Dorsolateral prefrontal cortex (tissue), 122 donors: ENCODE measurements at places on chromosomes 3 and 15.

- DNase-seq: no peak
Observed at GRCh38 chr15:37112171-37112570, 11.8 kb upstream of the MEIS2 start.

DNA sequence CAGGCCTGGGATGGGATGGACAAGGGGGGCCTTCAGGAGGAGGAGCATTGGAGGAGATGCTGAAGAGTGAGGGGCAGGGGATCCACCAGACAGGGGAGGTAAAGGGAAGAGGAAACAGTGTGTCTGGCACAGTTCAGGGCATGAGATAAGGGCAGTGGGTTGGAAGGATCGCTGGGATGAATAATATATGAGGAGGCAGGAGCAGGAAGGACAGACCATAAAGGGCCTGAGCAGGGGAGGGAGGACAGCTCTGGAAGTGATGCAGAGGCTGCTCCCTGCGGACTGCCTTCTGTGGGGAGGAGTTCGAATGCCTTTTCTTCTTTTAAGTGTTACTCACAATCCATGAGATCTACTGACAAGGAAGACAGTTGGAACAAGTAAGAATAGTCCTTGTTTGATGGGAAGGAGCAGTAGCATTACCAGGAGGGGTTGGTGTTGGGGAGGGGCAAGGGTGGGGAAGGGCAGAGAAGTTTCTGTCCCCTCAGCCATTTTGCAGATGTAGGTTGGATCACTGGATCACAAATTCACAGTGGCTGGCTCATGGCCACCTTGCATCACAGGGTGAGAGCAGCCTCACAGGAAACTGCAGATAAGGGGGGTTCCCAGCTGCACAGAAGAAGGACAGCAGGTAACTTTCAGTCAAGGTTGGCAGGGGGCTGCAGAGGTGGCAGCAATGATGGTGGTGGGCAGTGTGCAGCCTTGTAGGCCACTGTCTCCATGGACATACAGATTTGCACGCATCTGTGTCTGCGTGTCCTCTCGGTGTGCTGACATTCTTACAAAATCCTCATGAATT, 91.9 kb upstream of the SNRPN start:
- no peak for DNase-seq

- DNase-seq: no peak
Observed at GRCh38 chr15:61750271-61751084, 309.8 kb downstream of the VPS13C start.

DNA sequence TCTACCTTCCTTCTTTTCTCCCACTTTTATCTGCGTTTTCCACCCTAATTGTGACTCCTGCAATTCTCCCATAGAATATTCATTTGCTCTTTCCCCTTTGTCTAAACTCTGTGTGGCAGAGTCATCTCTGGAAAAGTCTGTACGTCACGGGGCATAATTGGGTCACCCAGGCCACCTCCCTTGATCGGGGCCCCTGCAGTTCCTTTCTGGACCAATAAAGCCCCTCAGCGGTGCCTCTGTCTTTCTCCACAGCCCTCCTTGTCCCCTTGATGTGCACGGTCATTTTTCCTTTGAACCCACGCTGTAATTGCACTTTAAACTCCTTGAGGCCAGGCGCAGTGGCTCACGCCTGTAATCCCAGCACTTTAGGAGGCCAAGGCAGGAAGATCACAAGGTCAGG, 10.7 kb downstream of the UPK1B start:
- DNase-seq: no peak

GRCh38 chr3:184593928-184594303, 32.3 kb downstream of the EPHB3 start:
- no peak for DNase-seq

- DNase-seq: no peak
Observed at GRCh38 chr3:127784283-127784682, 38.0 kb downstream of the MGLL start.

DNA sequence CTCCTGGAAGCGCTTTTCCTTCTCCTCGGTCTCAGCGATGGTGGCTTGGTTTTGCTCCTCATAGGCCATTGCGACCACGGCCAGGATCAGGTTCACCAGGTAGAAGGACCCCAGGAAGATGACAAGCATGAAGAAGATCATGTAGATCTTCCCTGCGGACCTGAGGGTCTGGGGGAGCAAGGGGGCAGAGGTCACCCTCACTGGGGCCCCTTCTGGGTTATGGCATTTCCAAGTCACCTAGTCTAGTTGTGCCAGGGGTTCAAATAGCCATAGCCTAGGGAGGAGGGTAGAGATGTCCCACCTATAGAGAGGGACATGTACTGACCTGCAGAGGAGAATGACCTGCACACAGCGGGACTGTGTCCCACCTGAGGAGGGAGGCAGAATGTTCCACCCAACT, 43.5 kb downstream of the SCN5A start:
- no peak for DNase-seq

DNA sequence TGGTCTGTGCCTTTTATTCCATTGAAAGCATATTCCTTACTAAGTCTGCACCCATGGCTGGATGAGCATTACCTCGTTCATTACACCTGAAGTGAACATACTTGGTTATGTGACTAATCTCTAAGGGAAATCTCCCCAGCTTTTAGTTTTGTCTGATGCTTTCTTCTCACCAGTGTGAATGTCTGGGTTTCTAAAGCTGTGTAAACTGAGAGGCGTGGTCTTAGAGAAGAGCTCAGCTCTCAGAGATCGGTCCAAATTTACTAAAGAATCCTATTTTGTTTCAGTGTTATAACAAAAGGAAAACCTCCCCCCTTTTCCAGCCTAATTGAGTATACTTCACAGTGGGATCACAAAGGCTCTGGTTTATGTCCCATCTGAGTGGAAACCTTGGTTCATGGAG, 352.3 kb downstream of the PTPRG start:
- no peak for DNase-seq

GRCh38 chr15:74302821-74303359, 64.6 kb downstream of the CYP11A1 start:
- DNase-seq: no peak

DNA sequence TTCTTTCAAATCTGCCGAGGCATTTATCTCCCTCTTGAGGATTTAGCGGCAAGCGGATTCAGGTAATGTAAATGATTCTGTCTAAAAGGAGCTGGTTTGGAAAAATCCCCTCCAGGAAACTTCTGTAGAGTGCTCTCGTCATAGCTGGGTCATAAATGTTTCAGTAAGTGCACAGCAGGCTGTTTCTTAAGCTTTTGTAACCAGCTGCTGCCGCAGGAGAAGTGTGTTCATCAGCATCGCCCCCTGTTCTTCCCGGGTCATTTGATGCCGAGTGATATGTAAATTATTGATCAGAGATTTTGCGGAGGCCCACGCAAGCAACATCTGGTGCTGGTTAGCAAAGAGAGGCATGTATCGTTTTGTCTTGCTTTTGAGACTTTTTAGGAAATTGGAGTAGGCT, 53.1 kb downstream of the DNASE1L3 start:
- DNase-seq: no peak

DNA sequence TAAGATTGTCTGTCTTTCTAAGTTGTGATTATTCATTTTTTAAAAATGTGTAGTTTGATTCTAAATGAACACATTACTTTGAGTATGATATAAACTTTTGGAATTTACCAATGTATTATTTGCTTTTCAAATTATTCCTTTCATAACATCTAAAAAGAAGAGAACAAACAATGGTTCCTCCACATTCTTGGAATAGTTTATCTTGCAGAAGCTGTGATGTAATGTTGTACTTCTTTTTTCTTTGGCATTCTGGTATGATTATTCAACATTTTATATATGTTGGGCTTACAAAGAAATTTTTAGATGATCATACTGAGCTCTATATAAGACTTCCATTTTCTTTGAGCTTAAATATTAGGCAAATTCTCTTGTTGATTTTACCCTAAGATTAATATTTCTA, 419.2 kb downstream of the DIPK2A start:
- no peak for DNase-seq

DNA sequence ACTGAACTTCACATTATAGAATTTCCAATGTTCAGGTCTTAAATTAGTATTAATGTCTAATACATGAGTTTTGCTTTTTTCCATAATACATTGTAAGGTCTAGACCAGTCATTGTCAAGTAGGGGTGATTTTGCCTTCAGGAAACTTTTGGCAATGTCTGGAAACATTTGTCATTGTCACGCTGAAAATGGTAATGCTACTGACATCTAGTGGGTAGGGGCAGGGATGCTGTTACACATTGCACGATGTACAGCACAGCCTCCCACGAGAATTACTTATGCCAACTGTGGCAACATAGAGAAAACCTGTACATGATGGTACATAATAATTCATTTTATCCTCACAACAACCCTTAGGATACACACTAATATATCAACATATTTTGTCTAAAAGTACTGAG, 384.1 kb downstream of the CADM2 start:
- no peak for DNase-seq

DNA sequence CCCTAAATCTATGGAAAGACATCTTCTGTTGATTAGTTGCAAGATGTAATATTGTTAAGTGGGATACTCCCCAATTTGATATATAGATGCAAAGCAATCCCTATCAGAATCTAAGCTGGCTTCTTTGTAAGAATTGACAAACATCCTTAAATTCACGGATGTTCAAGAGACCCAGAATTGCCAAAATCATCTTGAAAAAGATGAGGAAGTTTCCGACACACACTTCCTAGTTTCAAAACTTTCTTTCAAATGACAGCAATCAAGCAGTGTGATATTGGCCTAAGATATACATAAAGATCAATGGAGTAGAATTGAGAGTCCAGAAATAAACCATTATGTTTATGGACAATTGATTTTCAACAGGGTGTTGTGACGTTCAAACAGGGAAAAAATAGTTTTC, 383.6 kb downstream of the LPP start:
- no peak for DNase-seq

DNA sequence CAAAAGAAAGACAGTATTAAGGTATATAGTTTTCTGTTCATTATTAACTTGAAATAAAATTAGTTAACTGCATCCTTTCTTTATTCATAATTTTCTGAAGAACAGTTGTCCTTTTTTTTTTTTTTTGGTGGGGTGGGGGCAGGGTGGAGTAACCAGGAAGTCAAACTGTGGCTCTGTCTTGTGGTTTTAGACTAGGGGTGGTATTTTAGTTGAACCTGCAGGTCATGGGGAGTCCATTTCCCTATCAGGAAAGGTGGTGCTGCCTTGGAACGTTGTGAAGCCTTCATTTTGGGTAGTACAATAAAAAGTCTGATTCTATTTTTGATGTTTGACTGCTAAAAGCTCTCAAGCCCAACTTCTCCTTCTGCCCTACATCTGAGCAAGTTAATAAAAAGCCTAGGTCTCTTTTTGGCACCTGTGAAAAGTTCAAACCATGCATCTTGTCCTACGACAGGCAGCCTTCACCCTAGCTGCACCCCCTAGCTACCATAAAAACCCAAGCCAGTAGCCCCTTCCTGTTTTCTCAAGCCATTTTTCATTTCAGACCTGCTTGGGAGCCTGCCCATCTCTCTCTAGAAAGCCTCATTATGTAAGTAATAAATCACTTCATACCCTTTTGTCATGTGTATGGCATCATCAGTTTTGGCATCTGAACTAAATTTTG, 31.2 kb upstream of the RIOX2 start:
- no peak for DNase-seq

DNA sequence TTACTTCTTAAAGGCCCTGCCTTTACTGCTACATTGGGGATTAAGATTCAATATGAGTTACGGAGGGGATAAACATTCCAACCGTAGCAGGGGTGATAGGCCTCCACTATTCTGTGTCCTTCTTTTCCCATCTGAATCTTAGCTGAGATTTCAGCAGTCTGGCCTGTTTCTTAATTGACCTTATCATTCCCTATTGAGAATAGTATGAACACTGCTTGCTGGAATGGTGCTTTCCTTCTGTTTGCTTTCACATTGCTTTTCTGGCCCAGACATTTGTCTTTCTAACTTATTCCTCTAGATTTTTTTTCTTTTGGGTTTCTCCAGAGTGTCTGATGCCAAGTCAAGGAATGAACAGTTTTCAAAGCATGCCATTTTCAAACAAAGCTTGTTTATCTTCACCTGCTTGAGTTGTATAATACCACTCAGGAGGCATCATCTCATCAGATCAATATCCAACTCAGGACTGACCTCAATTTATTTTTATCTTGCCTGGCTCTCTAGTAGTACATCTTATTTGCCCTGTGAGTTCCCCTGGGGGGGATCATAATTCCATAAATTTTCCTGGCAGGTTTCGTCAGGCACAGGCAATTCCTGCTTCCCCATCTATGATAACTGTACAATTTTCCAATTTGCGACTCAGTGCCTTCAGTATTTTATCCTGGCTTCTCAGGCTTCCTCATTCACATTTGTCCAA, 161.1 kb upstream of the STT3B start:
- DNase-seq: no peak
